ENCODE measurements at places on chromosomes 12 and 14.

GRCh38 chr14:104803912-104804410, 3.1 kb downstream of the ZBTB42 start:
- DNase-seq, result no peak

DNA sequence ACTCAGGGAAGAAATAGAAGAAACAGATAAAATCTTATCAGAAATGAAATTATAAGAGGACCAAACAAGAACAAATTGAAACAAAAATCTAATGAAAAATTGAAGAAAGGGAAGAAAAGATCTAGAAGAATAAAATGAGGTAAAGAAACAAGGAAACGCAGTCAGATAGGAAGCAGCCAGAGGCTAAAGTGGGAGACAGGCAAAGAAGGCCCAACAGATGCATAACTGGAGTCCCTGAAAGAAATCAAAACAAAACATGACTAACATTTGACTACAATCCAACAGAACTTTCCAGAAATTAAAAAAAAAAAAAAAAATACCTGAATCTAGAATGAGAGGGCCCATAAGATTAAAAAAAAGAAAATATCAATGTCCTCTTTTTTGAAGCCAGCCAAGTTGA, 65.6 kb downstream of the AMN start:
- no peak for DNase-seq

DNA sequence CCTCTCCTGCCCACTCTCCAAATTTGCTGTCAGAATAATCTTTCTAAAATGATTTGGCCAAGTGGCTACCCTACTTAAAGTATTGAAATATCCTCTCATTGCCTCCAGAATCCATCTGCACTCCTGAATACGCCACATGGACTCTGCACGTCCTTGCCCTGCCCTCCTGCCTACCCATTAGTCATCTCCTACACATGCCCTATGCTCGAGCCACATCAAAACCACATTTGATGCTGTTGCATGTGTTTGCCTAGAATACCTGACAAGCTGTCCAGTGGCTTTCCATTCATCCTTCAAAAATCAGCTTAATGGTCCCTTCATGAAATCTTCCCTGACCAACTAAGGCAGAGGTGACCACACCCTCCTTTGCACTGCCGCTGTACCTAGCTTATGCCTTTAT, 17.0 kb downstream of the VCPKMT start:
- DNase-seq, result no peak

- DNase-seq, result no peak
These were observed 59.4 kb downstream of the PPHLN1 start for GRCh38 chr12:42385326-42385841.

- no peak for DNase-seq
These were observed 14.8 kb downstream of the ACOT6 start for GRCh38 chr14:73627151-73627558.

DNA sequence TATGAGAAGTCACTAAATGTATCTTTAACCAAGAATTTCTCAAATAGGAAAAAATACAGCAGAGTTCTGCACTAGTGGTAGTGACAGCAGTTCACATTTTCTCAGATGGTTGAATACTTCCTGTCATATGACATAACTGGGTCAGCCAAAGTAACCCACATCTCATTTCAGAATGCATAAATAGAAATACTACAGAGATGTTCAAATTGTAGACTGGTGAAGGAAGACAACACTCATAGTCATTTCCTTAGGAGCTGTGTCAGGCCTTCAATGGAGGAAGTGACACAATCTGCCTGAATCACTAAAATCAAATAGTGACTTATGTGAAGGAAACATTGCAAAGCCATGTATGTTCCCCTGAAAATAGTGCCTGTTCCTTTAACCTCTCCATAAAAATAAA, 32.4 kb downstream of the FERMT2 start:
- DNase-seq, result no peak

DNA sequence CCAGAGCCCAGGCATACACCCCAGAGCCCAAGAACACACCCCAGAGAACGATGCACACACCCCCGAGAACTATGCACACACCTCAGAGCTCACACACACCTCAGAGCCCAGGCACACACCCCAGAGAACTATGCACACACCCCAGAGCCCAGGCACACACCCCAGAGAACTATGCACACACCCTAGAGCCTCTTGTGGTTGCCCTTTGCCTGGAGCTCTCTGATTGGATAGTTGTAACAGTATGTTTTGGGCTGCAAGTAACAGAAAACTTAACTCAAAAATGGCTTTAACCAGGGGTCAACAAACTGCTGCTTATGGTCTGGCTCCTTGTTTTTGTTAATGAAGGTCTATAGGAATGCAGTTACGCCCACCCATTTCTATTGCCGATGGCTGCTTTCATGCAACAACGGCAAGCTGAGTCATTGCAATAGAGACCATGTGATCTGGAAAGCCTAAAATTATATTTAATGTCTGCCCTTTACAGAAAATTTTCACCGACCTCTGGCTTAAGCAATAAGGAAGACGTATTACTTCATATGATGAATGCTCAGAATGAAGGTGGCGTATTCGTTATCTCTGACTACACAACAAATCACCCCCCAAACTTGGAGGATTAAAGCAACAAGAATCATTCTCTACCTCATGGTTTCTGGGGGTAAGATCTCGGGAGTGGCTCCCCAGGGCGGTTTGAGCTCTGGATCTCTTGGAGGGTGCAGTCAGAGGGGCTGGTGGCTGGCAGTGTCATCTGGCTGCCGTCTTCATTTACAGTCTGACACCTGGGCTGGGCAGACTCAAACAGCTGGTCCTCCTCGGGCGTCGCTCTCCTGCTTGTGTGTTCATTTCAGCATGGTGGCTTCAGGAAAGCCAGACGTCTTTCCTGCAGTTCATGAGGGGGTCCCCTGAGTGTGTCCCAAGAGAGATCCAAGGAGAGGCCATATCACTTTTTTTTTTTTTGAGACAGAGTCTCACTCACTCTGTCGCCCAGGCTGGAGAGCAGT, 66.3 kb upstream of the NCOR2 start:
- DNase-seq, result no peak

- DNase-seq, result no peak
These were observed 40.2 kb upstream of the FBRSL1 start for GRCh38 chr12:132449565-132450417.

DNA sequence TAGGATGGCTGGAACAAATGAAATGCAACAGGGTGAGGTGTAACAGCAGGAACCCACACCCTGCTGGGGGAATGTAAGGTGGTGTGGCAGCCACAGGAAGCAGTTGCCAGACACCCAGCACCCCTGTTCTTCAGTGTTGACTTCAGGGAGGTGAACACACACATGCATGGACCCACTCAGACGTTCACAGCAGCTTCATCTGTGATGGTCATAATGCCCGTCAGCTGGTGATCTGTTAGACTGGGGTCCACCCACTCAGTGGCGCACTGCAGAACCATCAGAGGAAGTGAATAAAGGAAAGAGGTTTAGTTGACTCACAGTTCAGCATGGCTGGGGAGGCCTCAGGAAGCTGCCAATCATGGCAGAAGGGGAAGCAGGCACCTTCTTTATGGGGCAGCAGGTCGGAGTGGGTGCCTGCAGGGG, 22.7 kb upstream of the TEX22 start:
- no peak for DNase-seq

- no peak for DNase-seq
These were observed 3.4 kb upstream of the DHH start for GRCh38 chr12:49098035-49098451.

- DNase-seq, result no peak
These were observed 227.8 kb downstream of the TMEM117 start for GRCh38 chr12:44063671-44064070.

- DNase-seq, result no peak
These were observed 57.5 kb downstream of the PTHLH start for GRCh38 chr12:27915021-27915420.

DNA sequence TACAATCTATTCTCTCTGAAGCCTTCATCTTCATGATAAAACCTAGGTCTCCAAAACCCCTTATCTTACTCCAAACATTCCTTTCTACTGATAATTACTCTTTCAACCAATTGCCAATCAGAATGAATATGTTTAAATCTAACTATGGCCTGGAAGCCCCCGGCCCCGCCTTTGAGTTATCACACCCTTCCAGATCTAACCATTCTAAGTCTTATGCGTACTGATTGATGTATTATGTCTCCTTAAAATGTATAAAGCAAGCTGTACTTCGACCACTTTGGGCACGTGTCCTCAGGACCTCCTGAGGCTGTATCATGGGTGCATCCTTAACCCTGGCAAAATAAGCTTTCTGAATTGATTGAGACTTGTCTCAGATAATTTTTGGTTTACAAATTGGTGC, 14.4 kb downstream of the PABPN1 start:
- DNase-seq, result no peak

GRCh38 chr14:32941668-32942065, 3.0 kb downstream of the NPAS3 start:
- no peak for DNase-seq
